ENCODE measurements at places on chromosomes 6 and 20. TPM values are rescaled to one million over a fixed set of nuclear protein-coding genes. Genes with fewer than 3 reads are reported as not detected.

The TAAR8 gene
- not detected for total RNA-seq

The DSP gene
- 153 TPM for total RNA-seq

The ALDH8A1 gene
- not detected for total RNA-seq

The SDHAF4 gene
- 43.2 TPM for total RNA-seq

The RNF39 gene
- 0.11 TPM for total RNA-seq

The GJA10 gene
- 0.42 TPM for total RNA-seq

The PHACTR3 gene
- not detected for total RNA-seq

The FNDC1 gene
- total RNA-seq, result 0.55 TPM

The RIN2 gene
- total RNA-seq, result 19.6 TPM

The ZKSCAN8 gene
- 29.0 TPM for total RNA-seq

The NOTCH4 gene
- total RNA-seq, result 2.0 TPM

The FABP7 gene
- total RNA-seq, result 1.9 TPM

The AIF1 gene
- total RNA-seq, result 0.84 TPM

The POM121L2 gene
- 0.27 TPM for total RNA-seq

The DEF6 gene
- total RNA-seq, result 6.3 TPM

The IPCEF1 gene
- 2.7 TPM for total RNA-seq

The SMOC2 gene
- not detected for total RNA-seq

The ADGRF1 gene
- total RNA-seq, result not detected

The LPIN3 gene
- total RNA-seq, result 13.1 TPM

Data from endodermal cell (in vitro differentiated cells).